SW 1271 (cell line): ENCODE measurements at places on chromosomes 7 and 10.

- no peak for DNase-seq
Measured at GRCh38 chr7:152989889-152990380, 230.4 kb downstream of the ACTR3B start.

DNA sequence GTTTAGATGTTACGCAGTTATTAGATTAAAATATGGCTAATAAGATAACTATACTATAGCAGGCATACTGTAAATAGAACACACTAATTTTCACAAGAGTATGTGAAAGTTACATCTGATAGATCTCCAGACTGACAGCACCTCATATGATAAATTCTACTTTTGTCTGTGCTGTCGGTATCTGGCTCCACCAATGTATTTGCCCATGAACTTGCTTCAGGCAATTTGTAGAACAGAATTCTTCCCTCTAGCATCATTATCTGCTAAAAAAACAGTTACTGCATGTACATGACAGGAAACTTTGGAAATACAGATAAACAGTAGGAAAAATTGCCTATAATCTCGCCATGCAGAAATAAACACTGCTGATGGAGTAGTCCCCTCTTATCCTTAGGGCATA is 137.7 kb downstream of the WNT2 start:
- DNase-seq = no peak

GRCh38 chr10:7887174-7887816 is 69.0 kb downstream of the TAF3 start:
- no peak for DNase-seq

- peak; percentile 26 for DNase-seq
Measured at GRCh38 chr7:37916673-37917660, at the start of gene SFRP4. Gene SFRP4 (minus strand): TSS chr7:37916817. CDS start chr7:37916537, 280 bp downstream.

GRCh38 chr10:43231523-43232078 is 35.3 kb downstream of the RASGEF1A start:
- no peak for DNase-seq

GRCh38 chr10:18583575-18584270 is 67.7 kb downstream of the NSUN6 start:
- DNase-seq = peak; percentile 14

DNA sequence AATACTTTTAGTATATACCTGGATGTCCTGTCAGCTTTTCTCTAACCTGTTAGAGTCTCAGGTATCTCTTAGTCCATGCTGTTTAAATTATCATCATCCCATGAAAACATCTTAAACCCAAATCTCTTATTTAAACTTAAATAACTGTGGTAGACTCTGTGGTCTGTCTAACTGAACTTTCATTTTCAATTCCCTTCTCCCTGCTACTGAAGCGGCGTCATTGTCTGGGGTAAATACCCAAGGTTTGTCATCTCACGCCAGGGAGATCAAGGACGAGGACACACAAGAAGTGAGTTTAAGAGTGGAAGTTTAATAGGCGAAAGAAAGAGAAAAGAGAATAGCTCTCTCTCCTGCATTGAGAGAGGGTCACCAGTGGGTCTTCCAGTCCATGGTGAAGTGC is 804.4 kb upstream of the CELF2 start:
- DNase-seq = no peak

DNA sequence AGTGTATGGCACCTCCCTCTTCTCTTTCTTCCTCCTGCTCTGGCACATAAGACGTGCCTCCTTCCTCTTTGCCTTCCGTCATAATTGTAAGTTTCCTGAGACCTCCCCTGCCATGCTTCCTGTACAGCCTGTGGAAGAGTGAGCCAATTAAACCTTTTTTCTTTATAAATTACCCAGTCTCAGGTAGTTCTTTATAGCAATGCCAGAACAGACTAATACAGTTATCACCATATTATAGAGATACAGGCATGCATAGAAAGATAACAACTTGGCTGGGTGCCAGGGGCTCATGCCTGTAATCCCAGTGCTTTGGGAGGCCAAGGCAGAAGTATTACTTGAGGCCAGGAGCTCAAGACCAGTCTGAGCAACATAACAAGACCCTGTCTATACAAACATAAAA is 53.2 kb downstream of the GCC1 start:
- DNase-seq = no peak

DNA sequence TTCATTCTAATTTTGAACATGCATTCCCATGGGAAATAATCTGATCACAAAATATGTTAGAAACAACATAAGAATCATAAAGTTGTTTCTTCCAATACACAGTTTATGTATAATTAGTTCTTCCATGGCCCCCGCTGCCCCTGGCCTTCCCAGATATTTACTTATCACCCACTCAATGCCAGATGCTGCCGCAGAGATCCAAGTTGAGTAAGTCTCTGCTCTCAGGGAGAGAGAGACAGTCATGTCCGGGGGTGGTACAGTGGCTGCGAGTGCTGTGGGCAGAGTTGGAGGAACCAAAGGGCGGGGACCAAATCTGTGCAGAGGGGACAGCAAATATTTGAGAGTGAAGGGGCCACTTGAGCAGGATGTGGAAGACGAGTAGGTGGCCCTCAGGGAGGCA is 37.1 kb downstream of the COL26A1 start:
- no peak for DNase-seq
